Stimulated activated CD4-positive, alpha-beta T cell treated with anti-CD3 and anti-CD28 coated beads, Interleukin-1b, Interleukin-23, amount 100 ng/mL, for 1 hour (primary cell): ENCODE measurements at places on chromosomes 1 and 21.

DNA sequence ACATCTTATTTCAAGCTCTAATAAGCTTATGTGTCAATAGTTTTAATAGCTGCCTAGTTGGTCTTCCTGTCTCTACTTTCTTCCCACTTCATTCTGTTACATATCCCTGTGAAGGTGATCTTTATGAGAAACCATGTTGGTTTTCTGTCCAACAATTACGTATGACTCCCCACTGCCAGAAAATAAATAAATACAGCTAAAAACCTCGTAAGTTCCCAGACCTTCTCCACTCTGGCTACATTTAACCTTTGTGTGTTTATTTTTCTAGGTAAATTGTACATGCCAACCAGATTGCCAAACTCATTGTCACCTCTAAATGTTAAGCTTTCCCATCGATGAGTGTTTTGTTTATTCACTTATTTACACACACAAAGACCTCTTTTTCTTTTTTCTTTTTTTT is 147.2 kb downstream of the CRB1 start:
- no peak for DNase-seq

- DNase-seq, result no peak
These were observed 1.2 kb upstream of the EPHA10 start for GRCh38 chr1:37765916-37766664.

DNA sequence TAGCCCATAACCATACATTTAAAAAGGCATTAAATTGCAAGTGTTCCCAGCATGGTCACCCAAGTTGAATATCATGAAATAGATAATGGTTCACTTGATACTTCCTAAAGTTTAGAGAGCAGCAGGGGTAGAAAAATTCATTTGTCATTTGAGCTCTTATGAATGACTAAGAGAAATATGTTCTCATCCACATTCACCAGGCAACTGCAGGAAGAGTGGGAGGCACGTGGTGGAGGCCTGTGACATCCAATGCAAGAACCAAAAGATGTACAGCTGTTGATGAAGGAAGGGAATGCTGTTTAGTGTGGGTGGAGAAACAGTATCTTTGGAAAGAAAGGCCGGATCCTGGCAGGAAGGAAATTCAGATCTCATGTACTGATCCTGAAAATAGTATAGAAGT is 473.1 kb downstream of the ADGRL2 start:
- no peak for DNase-seq

- no peak for DNase-seq
These were observed 17.6 kb downstream of the TEX35 start for GRCh38 chr1:178530502-178530901.

GRCh38 chr21:39189857-39190604 is 6.8 kb upstream of the PSMG1 start:
- DNase-seq, result no peak

GRCh38 chr21:35075546-35075945 is 26.4 kb upstream of the RUNX1 start:
- no peak for DNase-seq

DNA sequence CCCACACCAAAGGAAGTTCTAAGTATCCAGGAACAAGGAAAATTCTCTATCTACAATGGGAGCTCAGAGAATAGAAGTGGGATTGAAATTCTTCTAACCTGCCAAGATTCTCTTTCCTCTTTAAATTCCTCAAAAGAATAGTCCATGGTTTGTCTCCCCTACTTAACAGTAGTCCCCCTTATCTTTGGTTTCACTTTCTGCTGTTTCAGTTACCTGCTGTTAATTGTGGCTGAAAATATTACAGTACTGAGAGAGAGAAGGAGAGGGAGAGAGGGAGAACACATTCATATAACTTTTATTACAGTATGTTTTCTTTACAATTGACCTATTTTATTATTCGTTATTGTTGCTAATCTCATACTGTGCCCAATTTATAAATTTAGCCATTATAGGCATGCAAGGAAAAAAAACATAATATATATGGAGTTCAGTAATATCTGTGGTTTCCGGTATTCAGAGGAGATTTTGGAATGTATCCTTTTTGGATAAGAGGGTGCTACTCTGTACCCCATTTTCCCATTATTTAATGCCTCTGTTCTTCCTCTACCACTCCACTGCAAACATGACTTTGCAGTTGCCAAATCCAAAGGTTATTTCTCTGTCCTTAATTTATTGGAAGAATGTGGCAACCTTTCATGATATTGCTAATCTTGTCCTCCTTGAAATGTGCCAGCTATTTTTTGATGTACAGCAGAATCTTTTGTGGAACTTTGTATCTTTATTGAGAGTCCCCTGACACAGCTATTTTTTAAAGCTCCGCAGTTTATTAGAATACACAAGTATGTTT is 68.0 kb downstream of the USP25 start:
- DNase-seq, result no peak

DNA sequence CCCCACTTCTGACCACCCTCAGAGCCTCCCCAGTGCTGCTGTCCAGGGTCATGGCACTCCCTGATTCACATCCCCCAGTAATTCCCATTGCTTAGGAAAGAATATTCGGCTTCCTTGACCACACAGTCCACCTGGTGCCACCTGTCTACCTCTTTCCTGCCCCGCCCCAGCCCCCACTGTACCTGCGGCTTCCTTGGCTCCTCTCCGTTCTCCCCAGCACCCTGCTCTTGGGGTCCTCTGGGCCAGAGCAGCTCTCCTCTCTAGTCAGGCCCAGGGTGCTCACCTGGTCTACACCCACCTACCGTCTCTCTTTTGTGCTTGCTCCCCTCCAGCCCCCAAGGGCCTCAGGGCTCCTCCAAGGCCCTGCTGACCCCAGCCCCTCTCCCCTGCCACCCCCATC is 142.6 kb downstream of the PEX14 start:
- no peak for DNase-seq

DNA sequence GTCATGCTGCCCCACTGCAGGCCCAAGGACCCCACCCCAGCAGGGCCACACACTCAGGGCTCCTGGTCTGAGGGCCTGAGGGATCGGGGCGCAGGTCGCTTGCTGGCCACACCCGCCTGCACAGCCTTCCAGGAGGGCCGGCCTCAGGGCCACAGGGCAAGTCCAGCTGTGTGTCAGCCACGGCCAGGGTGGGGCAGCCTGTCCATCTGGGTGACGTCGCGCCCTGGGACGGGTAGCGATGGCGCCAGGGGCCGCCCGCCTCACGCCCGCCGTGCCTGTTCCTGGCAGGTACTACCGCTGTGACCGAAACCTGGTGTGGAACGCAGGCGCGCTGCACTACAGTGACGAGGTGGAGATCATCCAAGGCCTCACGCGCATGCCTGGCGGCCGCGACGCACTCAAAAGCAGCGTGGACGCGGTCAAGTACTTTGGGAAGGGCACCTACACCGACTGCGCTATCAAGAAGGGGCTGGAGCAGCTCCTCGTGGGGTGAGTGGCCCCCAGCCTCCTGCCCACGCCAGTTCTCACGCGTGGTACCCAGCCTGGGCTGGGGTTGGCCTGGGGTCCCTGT is 2.5 kb downstream of the COL6A1 start:
- no peak for DNase-seq

DNA sequence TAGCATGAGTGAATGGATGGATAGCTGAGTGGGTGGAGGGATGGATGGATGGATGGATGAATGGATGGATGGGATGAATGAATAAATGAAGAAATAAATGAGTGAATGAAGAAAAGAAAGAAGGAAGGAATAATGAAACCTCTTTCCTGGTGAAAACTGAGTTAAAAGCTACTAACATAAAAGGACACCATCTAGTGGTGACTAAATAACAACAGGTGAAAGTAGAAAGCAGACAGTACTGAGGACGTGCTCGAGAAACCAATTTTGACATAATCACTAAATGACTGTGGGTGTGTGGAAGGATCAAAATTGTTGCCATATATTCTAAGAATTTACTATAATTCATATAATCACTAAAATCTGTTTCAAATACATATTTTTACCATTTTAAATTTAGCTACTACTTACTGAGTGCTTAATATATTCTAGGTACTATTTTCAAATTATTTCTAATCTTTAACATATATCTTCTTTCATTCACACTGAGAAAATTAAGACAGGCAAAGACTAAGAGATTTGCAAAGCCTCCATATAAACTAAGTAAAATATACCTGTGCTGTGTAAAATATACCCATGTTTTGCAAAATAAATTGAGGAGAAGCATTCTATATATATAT is 522.9 kb downstream of the LRRIQ3 start:
- DNase-seq, result no peak
